ENCODE measurements at places on chromosomes 5 and 9.

DNA sequence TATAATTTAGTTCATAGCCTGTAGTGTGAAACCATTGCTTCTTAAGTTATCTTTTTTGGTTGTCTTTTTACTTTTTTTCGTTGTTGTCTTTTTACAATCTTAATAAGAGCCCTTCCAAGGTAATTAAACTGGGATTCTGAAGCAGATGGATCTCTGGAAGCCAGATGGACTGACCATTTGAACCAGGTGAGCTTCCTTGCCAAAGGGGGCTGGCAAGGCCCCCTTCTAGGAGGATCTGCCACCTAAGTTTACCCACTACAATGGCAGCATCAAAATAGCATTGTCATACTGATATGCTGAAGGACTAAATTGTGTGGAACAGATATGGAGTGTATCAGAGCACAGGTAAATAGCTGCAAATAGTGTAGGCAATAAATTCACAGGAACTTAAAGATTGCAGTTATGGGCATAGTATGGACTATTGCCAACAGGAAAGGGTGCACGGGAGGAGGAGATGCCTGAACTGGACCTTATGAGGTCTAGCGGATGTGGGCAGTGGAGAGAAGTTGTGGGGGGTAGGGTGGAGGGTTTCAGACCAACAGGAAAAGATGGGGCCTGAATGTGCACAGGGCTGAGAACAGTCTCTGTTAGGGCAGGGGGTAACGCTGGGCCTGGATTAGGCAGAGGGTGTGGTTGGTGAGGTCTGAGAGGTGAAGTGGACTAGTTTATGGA lies 61.5 kb upstream of the CTXN3 start:
- DNase-seq: no peak

DNA sequence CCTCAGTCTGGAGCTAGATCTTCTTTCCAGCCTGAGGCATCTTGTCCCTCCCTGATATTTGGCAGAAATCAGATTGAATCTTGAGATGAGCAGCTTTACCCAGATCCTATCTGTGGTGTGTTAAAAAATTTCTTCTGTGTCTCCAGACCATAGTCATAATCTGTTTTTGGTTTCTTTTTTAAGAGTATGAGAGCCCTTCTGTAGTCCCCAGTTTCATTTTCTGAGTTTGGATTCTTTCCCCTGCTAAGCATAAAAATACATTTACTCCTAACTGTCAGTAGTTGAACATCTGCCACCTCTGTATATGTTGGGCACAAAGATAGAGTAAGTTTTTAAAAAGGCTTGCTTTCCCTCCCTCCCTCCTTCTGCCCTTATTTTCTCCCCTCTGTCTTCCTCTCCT lies 137.7 kb downstream of the CNTLN start:
- DNase-seq: no peak

DNA sequence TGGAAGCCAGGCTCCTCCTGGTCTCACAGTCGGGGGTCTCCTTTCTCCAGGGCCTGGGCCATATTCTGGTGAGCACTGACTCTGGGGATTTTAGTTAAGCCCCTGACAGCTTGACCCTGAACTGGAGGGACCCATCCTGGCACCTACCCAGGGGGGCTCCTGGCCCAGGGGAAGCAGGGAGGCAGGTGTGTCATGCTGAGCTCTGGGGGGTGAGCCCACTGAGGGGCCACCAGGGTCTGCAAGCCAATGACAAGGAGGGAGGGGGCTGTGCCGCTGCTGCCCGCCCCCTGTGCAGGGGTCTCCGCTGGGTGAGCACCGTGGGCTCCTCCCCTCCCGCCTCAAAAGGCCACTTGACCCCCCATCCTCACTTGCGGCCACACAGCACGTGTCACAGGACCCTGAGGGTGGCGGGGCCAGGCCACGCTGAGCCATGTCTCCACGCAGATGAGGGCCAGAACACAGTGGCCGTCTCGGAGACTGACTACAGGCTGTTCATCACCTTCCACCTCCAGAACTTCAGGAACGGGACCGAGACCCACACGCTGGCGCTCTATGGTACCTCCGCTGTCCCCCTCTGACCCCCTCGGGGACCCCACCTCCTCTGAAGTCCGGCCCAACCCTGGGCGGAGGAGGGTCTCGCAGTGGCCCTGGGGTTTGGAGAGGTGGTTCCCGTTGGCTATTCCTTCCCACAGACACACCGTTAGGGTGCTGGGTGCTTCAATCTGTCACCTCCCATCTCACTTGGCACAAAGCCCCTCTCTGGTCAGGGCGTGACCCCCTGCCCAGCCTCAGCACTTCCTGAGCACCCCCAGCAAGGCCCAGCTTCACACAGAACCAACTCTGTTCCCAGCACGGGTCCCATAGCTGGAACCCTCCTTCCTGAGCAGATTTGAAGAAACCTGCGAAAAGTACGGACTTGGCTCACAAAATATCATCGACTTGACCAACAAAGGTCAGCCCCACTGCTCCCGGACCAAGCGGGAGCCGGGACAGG lies 2.0 kb downstream of the LCN9 start:
- no peak for DNase-seq

GRCh38 chr5:152861231-152861630 lies 456.2 kb upstream of the NMUR2 start:
- DNase-seq: no peak

Measured in CD4-positive, alpha-beta T cell treated with Interferon alpha-2 for 1 hour (primary cell).